RCC 7860 (cell line): ENCODE measurements at places on chromosomes 7 and 10.
A peak's percentile ranks its signal among the peaks of the same experiment; 100 is the strongest.

- peak; percentile 52 for DNase-seq
These were observed 98.1 kb upstream of the STK17A start for GRCh38 chr7:43484678-43485395.

- DNase-seq: no peak
These were observed 73.4 kb upstream of the LAMB4 start for GRCh38 chr7:108203537-108203936.

- DNase-seq: no peak
These were observed 2.4 kb downstream of the RASGEF1A start for GRCh38 chr10:43264344-43264964.

- no peak for DNase-seq
These were observed 55.7 kb upstream of the RELN start for GRCh38 chr7:104045183-104045582.

- no peak for DNase-seq
These were observed 314.4 kb downstream of the ANKRD30A start for GRCh38 chr10:37439826-37440225.

DNA sequence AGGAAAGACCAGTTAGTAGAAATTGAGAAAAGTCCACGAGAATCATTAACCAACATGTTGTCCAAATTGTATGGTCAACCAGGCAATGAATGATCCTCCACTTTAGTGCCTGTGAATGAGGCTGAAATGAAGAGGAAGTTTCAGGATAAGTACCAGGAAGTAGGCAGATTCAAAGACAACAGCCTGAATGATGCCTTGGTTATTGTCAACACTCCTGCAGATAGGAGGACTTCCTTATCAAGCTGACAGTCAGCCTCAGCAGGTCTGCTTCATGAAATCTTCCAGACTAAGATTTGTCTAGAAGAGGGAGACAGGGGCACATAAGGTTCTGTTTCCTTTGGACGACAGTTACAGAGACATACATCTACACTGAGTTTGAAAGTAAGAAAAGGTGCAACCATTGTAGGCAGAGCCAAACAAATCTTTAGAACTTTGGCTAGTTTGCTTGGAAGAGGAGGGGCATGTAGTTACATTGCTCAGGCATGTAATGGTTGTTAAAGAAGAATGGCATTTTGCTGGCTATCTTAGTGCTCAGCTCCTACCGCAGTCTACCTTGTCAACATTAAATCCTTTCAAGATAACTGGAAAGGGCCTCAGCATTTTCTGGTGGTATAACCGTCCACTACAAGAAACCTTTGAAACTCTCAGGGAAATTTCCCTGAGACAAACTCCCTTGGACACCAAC lies 81.4 kb downstream of the ABI1 start:
- DNase-seq: no peak

DNA sequence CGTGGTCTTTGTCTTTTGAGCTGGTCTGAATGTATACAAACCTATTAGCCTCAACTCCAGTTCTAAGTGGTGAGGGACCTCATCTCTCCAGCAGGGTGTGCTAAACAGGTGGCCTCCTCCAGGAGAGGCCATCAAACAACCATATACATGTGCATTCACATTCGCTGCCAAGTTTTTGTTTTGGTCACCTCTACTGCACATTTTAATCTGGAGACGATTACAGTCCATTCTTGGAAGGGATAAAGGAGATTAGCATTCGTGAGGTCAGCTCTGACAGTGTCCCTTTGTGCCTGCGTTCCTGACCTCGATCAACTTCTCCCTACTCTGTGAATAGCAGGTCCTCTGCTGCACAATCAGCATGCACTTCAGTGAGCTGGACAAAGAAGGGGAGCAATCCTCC lies 60.8 kb downstream of the RHOBTB1 start:
- no peak for DNase-seq

DNA sequence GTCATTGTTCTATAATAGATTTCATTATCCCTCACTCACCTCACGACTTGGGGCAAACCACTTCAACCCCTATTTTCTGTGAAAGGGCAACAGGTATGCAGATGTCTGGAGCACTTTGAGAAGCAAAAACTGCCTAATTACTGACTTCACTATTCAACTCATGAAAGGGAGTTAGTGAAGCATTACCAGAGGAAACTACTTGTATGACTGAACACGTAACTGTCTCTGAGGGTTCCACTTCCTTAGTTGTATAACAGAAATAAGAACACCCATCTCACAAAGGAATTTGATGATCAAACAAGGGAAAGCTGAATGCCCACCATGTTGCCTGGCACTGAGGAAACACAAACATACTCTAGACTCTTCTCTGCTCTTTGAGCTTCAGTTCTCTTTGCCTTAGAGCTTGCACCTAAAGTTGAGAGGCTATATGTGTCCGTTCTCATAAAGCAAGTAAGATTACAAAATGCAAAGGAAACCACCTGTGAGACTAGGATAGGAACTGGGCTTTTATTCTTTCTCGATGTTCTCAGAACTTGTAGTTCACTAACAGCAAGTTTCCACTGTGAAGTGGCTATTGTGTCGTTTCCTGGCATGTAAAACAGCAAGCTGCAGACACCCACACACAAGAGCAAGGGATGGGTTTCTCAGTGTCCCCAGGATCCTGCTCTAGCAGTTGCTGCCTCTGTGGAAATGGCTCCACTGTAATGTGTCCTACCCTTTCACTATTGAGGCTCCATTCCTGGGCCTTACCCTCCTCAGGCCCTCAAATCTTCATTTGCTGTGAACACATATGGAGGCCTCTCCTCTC lies 2.6 kb downstream of the TMEM243 start:
- peak; percentile 97 for DNase-seq

DNA sequence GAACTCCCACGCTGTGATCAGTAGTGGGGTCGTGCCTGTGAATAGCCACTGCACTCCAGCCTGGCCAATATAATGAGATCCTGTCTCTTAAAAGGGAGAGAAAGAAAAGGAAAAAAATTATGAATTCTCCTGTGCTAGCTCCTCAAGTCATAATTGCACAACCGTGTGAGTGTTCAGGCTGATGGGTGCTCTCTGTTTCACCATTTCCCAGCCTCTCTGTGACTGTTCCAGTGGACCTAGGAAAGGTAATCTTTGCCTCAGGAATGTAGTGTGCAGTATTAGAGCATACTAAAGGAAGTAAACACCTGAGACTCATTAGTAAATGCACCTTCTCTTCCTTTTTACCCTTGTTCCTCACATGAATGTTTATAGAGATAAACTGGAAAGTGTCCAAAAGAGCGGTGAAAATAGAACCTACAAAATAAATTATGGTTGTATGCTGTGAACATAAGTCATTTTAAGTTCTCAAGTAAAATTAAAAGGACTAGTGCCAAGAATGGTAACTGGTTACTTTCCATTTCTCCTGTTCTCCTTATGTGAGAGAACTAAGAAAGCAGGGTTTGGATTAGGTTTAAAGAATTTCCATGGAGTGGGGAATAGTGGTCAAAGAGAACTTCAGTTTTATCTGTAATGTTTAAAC lies 42.7 kb downstream of the INPP5F start:
- DNase-seq: no peak
